ENCODE measurements at places on chromosomes 4 and X.

DNA sequence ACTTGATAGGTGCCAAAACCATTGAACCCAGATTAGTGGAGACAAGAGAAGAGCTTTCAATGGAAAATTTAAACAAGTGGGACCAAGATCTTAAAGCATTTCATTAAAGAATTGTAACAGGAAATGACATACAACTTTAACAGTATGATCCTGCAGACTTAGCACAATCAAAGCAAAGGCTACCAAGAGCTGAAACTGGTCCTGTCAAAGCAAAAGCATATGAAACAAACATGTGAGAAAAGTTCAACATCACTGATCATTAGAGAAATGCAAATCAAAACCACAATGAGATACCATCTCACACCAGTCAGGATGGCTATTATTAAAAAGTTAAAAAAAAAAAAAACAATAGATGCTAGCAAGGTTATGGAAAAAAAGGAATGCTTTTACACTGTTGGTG is 425.6 kb downstream of the IL1RAPL1 start:
- DNase-seq, result no peak

DNA sequence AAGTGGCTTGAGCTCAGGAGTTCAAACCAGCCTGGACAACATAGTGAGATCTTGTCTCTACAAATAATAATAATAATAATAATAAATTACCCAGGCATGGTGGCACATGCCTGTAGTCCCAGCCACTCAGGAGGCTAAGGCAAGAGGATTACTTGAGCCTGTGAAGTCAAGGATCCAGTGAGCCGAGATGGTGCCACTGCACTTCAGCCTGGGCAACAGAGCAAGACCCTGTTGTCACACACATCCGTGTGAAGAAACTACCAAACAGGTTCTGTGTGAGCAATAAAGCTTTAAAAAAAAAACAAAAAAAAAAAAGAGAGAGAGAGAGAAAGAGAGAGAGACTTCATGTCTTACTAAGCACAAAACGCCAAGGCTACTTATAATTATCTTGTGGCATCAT is 42.5 kb downstream of the ANOS1 start:
- DNase-seq, result no peak

- no peak for DNase-seq
These were observed 13.9 kb upstream of the DCK start for GRCh38 chr4:70979445-70980008.

GRCh38 chrX:38275615-38276014 is 51.7 kb downstream of the RPGR start:
- DNase-seq, result no peak

GRCh38 chrX:101040197-101040596 is 11.7 kb downstream of the TRMT2B start:
- DNase-seq, result no peak

GRCh38 chr4:177349191-177349590 is 39.5 kb downstream of the NEIL3 start:
- no peak for DNase-seq

DNA sequence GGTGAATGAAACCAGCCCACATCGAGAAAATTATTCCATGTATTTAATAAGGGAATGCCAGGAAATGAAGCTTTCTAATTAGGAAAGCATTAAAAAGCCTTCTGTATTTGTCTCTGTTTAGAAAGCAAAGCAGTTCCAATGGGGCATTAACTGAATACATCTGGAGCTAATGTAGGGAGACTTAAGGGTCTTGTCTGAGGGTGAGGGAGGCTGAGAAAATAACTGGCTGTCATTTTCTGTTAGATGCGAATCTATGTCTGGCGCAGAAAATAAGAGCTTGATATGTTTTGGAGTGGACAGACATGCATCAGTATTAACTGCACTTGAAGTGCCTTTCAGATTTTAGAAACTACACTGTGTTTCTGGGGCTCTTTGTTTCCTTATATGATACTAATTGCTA is 111.3 kb downstream of the KLHL8 start:
- no peak for DNase-seq
